Lung (tissue), 17 donors: ENCODE measurements at places on chromosomes 11 and 22. TPM values are rescaled to one million over a fixed set of nuclear protein-coding genes. Genes with fewer than 3 reads are reported as not detected.

- H3K4me1 ChIP-seq, result peaks cover 17% of the 10 kb centered on the region
- H3K36me3 ChIP-seq, result peaks cover 13% of the 10 kb centered on the region
- H3K4me3 ChIP-seq, result no peak overlapping the region
Measured at GRCh38 chr11:9527481-9528135, 45.9 kb upstream of the WEE1 start.

GRCh38 chr11:12900496-12900895 lies 108.6 kb upstream of the RASSF10 start:
- H3K4me3 ChIP-seq, result no peak overlapping the region
- peaks cover 28% of the 10 kb centered on the region for H3K36me3 ChIP-seq
- H3K4me1 ChIP-seq, result no peaks in the 10 kb centered on the region
- no peak overlapping the region for H3K27ac ChIP-seq
- no peaks in the 10 kb centered on the region for H3K27me3 ChIP-seq

DNA sequence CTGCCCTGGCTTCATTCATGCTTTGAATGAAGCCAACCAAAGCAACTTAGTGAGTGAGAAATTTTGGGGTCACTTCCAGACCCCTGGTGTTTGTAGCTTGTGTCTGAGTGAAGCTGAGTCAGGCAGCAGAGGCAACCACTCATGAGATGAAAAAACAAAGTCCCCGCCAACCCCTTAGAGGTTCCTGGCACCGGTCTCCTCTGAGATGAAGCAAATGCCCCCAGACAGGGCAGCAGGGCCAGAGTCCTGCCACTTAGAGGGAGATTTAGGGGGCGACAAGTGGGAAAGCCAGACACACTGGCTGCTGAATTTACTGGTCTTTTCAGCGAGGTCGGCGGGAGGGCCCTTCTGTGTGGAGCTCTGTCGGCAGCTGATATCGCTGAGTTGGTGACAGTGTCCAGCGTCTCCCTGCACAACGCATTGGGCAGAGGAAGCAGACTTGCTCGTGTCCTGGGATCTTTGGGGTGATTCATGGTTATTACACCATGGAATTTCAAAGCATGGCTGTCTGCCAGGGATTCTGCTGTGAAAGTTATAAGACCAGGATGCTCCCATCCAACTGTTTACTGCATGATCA lies 482.6 kb downstream of the MIAT start:
- DNase-seq, result peak; percentile 43
- H3K27ac ChIP-seq, result no peak overlapping the region
- no peaks in the 10 kb centered on the region for H3K36me3 ChIP-seq

DNA sequence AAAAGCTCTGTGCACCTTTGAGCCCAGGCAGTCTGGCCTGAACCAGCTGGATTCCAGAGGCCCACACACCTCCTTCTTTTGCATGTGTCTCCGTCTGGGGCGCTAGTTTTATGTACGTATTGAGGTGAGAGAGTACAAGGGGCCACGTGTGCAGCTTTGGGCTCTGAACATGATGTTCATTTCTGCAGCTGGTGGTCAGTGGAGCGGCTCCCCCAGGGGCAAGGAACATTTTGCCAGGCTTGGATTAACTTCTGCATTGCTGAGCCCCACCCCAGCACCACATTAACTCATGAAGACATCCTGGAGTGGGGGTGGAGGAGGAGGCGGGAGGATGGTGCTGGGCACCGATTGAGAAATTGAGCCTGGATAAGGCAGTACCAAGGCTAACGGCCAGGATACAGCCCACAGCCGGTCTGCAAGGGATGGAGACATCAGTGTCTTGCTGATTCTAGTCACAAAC lies 13.8 kb downstream of the USP2 start:
- no peaks in the 10 kb centered on the region for H3K36me3 ChIP-seq
- peak overlapping the region; percentile 86 for H3K27ac ChIP-seq
- H3K4me3 ChIP-seq, result no peak overlapping the region

GRCh38 chr11:126925321-126926093 lies 75.1 kb downstream of the KIRREL3 start:
- DNase-seq, result no peak
- no peaks in the 10 kb centered on the region for H3K27me3 ChIP-seq
- no peak overlapping the region for H3K4me3 ChIP-seq
- no peak overlapping the region for H3K27ac ChIP-seq
- no peaks in the 10 kb centered on the region for H3K4me1 ChIP-seq
- no peaks in the 10 kb centered on the region for H3K36me3 ChIP-seq

GRCh38 chr11:86164106-86164505 lies 80.4 kb upstream of the EED start:
- no peak overlapping the region for H3K4me3 ChIP-seq
- H3K27me3 ChIP-seq, result no peaks in the 10 kb centered on the region
- H3K36me3 ChIP-seq, result no peaks in the 10 kb centered on the region
- H3K4me1 ChIP-seq, result peaks cover 22% of the 10 kb centered on the region

The IGLL5 gene
- total RNA-seq, result 5.4 TPM

The RBMXL2 gene
- 0.37 TPM for total RNA-seq
